ENCODE measurements at places on chromosomes 7 and 10.
A peak's percentile ranks its signal among the peaks of the same experiment; 100 is the strongest.

DNA sequence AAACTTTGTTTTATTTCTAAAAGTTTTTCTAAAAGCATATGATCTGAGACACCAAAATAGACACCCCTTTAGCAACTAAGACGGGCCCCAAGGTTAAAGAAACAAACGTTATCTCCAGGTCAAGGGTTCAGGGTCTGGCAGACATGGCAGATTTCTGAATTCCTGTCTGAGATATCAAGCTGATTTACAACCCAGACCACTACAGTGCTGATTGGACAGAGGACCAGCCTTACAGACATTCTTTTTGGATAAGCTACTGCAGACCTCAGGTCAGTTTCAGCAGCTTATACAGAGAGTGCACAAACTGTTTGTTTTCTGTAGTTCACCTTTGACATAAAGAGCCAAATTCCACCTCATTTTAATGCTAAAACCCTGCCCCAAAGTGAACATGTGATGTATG lies 34.8 kb downstream of the SVOPL start:
- DNase-seq = no peak

GRCh38 chr7:86920154-86920553 lies 139.3 kb downstream of the ELAPOR2 start:
- DNase-seq = no peak

DNA sequence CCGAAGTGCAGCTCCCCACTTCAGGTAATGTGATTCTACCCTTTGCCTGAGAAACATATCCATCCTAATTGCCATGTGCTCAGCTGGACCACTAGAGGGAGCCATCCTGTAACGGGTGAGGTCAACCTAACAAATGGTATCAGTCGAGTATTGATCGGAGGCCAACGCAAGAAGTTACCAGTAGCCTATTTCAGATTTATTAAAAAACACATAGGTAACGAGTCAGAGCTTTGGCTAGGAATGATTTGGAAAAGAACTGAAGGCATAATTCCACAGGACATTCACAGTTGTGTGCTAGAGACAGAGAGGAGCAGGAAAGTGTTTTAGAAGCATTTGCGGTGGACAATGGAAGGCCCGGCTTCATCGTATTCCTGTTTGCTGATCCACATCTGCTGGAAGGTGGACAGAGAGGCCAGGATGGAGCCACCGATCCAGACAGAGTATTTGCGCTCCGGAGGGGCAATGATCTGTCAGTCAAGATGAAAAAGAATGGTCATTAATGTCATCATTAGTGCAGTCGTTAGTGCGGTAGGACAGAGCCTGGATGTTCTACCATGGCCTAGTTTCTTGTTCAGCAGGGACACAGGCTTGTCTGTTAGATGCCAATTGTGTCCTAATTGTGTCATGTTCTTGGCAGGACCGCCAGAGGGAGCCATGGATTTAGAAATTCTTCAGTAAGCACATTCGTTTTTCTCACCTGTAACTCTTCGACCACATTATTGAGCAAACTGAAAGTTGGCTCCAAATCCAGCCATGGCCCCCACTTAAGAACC lies 17.5 kb downstream of the ACTA2 start:
- peak; percentile 56 for DNase-seq

GRCh38 chr7:105840981-105841749 lies 35.2 kb downstream of the ATXN7L1 start:
- no peak for DNase-seq

- no peak for DNase-seq
Observed at GRCh38 chr7:17367502-17367901, 69.0 kb downstream of the AHR start.

GRCh38 chr7:131326576-131326975 lies 1.1 kb upstream of the MKLN1 start:
- no peak for DNase-seq

All from stimulated activated CD8-positive, alpha-beta memory T cell treated with anti-CD3 and anti-CD28 coated beads, Interleukin-15, amount 100 ng/mL, for 4 hours (primary cell).